ENCODE measurements at places on chromosomes 2 and 18. TPM values are rescaled to one million over a fixed set of nuclear protein-coding genes. Genes with fewer than 3 reads are reported as not detected.

GRCh38 chr2:75320898-75321598, 121.7 kb upstream of the TACR1 start:
- no peak for DNase-seq

DNA sequence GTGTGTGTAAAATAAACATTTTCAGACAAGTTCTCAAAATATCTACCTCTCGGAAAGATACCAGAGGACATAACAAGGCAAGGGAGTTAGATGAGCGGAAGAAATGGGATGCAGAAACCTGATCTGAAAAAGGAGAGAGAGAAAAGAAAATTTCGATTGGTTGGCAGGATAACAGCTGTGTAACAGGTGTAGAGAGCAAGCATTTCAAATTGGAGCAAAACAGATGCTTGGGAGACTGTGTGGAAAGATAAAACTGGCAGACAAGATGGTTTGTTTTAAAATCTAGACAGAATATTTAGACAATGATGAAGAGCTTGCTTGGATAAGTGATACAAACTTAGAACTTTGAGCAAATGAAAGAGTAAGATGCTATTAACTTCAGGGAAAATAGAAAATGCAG, 20.2 kb downstream of the CHST9 start:
- DNase-seq = no peak

DNA sequence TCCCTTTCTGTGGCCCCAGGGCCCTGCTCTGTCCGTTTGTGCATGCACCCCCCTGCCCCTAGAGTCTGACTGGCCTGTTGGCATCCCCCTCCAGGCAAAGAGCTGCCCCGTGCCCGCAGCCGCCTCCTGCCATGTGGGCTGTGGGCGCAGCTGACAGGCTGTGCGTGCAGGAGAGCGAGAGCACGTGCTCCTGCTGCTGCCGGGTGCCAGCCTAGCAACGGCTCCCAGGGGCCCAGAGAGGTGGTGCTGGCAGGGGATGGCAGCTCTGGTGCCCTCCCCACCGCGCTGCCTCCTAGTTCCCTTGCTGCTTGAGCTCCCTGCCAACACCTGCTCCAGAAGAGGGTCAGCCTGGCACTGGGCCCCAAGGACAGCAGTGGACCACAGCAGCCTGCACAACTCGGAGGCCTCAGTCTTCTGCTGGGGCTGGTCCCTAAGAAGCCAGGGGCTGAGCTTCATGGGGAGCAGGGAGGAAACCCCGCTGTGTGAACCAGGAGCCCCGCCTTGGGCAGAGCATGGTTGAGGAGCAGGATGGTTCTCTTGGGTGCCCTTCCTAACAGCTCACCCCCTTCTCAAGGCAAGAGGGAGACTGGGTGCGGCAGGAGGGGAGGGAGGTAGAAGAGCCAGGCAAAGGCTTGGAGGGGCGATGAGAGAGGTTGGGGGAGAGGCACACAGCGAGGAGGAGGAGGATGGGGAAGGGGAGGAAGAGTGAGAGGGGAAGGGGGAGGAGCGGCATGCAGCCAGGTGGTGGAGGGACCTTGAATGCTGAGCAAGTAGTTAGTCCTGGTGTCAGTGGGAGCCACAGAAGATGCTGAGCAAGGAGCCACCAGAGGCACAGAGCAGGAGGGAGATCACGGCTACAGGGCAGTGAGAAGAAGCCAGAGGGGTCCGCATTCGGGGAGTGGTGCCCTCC, 23.8 kb upstream of the PTMA start:
- DNase-seq = no peak

- no peak for DNase-seq
Measured at GRCh38 chr2:96123290-96123689, 6.9 kb upstream of the ADRA2B start.

Gene RPL31
- 2,083 TPM for polyA plus RNA-seq
